ENCODE measurements at places on chromosomes 16 and 17. TPM values are rescaled to one million over a fixed set of nuclear protein-coding genes. Genes with fewer than 3 reads are reported as not detected.

Gene C16orf74
- polyA plus RNA-seq = 2.9 TPM

Gene SRCIN1
- not detected for polyA plus RNA-seq

GRCh38 chr16:51535591-51535990 is 384.5 kb upstream of the SALL1 start:
- no peak for DNase-seq

DNA sequence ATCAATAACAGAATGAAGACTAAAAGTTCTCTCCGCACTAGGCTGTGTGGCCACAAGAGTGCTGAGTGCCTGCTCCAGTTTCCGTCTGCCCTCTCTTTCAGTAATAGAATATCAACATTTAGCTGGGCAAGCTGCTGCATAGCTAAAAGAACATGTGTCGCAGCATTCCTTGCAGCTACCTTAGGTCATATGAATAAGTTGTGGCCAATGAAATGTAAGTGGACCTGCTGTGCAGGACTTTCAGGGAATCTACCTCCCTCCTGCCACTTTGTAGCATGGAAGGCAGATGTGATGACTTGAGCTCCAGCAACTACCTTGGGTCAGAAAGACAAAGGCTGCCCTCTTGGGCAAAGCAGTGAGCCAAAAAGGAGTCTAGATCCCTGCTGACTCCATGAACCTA is 25.4 kb downstream of the SLC39A11 start:
- no peak for DNase-seq

DNA sequence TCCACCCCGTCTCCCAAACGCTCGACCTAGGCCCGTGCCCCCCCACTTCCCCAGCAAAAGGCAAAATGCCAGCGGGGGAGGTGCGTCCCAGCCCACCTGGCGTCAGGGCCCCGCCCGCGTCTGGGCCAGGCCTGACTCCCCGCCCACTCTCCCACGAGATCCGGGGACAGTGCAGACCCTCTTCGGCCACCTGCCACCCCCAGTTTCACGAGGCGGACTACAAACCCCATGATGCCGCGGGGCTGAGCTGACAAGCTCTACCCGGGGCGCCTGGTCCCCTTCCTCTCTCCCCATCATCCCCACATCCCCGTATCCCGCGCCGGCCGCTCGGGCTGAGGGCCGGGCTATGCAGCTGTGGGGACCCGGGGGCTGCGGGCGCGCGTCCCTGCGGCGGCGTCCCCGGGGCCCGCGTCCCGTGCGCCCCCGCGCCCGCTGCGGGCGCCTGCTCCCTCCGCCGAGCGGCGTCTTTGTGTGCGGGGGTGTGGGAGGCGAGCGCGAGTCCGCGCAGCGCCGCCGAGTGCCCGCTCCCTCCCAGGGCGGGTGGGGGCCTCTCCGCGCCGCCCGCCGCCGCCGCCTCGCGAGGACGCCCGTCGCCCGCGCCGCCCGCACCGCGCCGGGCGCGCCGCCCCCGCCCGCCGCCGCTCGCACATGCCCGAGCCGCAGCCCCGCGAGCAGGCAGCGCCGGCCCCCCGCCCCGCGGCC is at the start of gene ANKRD13B:
TSS of gene ANKRD13B (plus strand) at position 283 of the 702 bp plus-strand sequence. CDS start 490 bp downstream, outside the sequence.
- DNase-seq = no peak

- DNase-seq = no peak
Observed at GRCh38 chr17:31882571-31882970, 18.9 kb downstream of the UTP6 start.

GRCh38 chr16:9820476-9821246 is 361.6 kb downstream of the GRIN2A start:
- no peak for DNase-seq

DNA sequence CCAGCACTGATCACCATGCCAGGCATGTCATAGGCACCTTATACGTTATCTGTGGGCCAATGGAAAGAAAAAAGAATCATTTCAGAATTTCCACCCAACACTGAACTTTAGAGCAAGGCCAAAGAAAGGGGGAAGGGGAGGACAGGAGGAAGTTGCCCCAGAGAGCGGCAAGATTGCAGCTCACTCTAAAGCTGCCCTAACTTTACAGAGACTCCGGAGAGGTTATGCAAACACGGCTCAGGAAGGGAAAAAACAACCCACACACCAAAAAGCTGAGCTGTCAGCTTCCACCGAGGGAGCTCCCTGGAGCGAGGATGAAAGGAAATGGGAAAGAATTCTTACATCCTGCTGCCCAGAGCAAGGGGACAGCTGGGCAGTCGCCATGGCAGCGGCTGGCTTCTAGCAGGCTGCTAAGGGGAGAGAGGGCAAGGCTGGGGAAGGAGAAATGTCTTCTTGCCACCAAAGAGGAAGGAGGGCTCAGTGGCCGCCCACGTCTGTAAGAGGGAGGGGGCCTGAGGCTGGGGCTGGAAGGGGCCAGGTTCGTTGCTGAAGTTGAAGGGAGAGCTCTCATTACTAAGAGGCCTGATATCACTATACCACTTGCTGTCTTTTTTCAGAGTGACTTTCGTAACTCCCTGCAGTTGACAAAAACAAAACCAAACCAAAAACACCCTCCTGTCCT is 18.2 kb downstream of the COTL1 start:
- DNase-seq = no peak

Measured in BJ (cell line).